ENCODE measurements at places on chromosomes 1 and 21.

GRCh38 chr21:33775100-33775828 is 133.0 kb downstream of the ITSN1 start:
- DNase-seq: no peak

- peak; percentile 61 for DNase-seq
These were observed 2.1 kb upstream of the S100A2 start for GRCh38 chr1:153567621-153568366.

- no peak for DNase-seq
These were observed 56.9 kb downstream of the ENAH start for GRCh38 chr1:225595974-225596551.

DNA sequence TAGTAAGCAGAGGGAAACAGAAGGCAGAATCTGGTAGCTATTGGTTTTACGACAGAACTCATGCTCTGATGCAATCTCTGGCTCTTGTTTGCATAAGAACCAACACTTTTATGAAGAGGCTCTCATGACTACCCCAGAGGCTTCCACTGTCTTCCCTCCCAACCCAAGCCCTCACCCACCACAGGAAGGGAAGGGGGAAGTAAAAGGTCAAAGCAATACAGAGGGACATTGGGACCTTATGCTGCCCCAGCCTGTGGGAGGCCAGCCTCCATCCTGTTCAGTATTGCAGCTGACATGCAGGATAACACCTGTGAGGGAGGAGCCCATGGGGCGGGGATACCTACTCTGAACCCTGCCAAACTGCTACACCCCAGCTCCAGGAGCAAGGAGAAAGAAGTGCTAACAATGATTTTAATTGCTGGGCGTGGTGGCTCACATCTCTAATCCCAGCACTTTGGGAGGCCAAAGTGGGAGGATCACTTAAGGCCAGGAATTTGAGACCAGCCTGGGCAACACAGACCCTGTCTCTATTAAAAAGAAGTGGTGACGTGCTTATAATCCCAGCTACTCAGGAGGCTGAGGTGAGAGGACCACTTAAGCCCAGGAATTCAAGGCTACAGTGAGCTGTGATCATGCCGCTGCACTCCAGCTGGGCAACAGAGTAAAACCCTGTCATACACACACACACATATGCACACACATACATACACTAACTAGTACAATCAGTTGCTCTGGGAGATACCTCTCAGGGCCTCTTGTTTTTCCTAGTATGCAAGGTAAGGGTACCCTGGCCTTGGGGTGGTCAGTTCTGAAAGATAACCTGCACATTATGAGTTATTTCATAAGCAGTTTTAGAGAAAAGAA is 9.5 kb downstream of the MR1 start:
- no peak for DNase-seq

- no peak for DNase-seq
These were observed 4.8 kb upstream of the AMPD1 start for GRCh38 chr1:114700036-114700600.

- DNase-seq: no peak
These were observed 68.4 kb upstream of the TENT5C start for GRCh38 chr1:117537291-117537920.

GRCh38 chr1:151535326-151536271 is 4.5 kb upstream of the TUFT1 start:
- DNase-seq: no peak

GRCh38 chr1:30818568-30819243 is 61.1 kb upstream of the LAPTM5 start:
- DNase-seq: no peak

DNA sequence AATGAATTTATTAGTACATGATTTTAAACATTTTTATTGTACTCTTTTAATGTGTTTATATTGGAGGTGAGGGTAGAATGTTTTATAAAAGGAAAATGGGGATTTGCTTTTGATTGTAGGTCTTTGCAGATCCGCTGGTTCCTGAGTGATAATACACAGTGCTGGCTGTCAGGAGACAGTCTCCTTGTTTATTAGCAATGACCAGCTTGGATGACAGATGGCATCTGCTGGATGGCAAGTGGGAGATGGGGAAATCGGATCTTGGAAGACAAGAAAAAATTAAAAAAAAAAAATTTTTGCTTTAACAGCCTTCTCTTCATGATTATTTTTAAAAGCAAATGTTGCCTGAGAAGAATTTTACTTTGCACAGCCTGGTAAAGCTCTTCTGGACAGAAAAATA is 4.4 kb upstream of the PHTF1 start:
- no peak for DNase-seq

Measured in activated T-cell treated with anti-CD3 and anti-CD28 coated beads for 48 hours (primary cell).